GM13976 (cell line): ENCODE measurements at places on chromosomes 6 and 20.
A peak's percentile ranks its signal among the peaks of the same experiment; 100 is the strongest.

DNA sequence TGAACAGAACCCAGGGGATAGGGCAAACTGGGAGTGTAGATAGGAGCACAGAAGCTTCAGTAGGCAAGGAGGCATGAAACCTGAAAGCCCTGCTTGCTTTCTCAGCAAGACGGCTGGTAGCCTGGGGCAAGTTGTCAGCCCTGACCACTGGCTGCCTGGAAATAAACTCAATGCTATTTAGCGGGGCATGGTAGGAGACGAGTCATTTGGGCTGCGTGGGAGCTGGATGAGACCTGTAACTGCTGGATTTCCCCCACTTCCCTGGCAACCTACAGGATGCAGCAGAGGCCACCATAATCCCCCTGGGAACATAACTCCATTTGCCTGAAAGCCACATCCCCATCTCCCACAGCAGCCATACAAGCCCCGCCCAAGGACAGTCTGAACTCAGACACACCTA is 332.6 kb upstream of the TBX18 start:
- DNase-seq = no peak

DNA sequence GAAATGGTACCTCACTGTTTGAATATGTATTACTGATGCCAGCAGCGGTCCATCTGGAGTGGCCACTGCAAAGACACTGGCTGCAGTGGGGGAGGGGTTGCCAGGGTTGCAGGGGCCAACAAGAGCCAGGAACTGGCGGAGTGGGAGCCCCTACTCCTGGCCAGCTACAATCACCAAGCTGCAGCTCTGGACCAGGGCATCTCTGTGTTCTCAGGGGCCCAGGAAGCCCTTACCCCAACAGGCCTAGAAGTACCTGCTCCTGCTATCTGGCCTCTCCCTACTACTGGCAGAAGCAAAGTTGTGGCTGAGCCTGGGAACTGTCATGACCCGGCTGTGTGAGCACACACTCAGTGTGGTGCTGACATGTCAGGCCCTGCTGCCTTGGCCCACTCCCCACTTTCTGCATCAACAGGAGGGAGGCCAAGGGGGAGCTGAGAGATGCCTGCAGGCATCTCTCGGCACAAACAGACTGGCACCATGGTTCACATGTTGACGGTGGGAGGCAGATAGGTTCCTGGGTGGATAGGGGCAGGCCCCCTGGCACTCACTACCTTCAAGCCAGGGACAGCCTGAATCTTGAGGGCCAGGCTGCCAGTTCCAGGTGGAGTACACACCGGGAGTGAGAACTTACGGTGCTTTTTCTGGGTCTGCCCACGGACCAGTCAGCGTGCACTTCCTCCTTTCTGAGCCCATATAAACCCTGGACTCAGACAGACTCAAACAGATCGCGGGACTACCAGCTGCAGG is 1188.0 kb downstream of the GRIK2 start:
- DNase-seq = no peak

DNA sequence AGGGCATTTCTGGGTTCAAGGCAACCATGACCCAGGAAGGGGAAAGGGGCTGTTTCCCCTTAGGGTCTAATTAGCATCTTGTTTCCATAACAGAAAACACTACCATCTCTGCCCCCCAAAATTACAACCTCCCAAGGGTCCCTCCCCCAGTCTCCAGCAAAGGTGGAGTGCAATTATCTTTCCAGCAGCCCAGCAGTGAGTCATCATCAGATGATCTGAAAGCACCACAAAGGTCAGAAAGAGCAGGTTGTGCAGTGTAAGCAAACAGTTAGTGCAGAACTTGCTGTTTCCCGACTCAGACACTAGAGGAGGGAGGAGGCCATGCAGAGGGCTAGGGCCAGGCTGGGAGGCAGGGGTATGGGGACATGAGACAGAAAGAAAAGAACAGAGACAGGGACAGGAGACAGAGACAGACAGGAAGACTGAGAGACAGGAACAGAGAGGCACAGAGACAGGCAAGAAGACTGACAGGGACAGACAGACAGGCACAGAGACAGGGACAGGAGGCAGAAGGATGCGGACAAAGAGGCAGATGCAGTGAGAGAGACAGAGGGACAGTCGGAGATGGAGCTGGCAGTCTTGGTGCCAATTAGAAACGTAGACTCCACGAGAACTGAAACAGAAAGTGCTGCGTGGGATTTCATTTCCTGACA is 62.5 kb downstream of the PYGB start:
- peak; percentile 83 for DNase-seq

GRCh38 chr6:52012582-52012981 is 74.8 kb downstream of the PKHD1 start:
- no peak for DNase-seq

- DNase-seq = no peak
Measured at GRCh38 chr20:57329608-57330221, at the start of gene SPO11. Gene SPO11 (plus strand): TSS chr20:57329803. CDS start chr20:57329868, 65 bp downstream.

DNA sequence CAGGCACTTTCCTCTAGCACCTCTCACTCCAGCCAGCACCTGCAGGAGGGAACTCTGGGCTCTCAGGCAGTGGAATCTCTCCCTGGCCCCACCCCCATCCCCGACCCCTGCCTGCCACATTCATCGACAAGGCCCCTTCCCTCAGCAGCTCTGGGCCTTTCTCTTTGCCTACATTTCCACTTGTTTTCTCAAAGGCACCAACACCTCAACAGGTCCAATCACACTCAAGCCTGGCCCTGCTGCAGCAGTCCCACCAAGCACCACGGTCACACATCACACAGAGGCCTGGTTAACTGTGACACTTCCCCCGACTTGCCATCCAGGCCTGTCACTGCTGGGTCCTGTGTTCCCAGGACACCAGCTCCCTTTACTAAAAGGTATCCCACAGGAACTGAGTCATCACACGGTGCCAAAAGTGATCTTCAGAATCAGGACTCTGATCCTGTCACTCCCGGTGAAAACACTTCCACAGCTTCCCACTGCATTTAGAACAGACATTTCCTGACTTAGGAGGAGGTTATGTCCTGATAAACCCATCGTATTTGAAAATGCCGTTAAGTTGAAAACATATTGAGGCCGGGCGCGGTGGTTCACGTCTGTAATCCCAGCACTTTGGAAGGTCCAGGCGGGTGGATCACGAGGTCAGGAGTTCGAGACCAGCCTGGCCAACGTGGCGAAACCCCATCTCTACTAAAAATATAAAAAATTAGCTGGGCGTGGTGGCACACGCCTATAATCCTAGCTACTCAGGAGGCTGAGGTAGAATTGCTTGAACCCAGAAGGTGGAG is 54.9 kb downstream of the MYH7B start:
- no peak for DNase-seq

DNA sequence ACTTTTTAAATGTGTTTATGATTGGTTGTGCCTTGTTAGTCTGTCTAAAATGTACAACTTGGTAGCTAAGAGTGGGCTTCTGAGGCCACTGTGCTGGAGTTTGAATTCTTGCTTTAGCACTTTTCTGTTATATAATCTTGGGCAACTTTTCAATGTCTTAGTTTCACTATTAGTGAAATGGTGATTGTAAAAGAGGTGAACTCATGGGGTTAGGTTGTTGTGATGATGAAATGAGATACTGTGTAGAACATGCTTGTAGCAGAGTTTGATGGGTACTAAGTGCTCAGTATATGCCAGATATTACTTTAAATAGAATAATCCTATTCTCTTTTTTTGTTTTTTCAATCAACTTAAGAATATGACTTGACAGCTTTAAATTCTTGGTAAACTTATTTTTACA is 624.7 kb downstream of the CD109 start:
- no peak for DNase-seq

GRCh38 chr6:34272013-34272926 is 23.5 kb upstream of the SMIM29 start:
- DNase-seq = peak; percentile 30

DNA sequence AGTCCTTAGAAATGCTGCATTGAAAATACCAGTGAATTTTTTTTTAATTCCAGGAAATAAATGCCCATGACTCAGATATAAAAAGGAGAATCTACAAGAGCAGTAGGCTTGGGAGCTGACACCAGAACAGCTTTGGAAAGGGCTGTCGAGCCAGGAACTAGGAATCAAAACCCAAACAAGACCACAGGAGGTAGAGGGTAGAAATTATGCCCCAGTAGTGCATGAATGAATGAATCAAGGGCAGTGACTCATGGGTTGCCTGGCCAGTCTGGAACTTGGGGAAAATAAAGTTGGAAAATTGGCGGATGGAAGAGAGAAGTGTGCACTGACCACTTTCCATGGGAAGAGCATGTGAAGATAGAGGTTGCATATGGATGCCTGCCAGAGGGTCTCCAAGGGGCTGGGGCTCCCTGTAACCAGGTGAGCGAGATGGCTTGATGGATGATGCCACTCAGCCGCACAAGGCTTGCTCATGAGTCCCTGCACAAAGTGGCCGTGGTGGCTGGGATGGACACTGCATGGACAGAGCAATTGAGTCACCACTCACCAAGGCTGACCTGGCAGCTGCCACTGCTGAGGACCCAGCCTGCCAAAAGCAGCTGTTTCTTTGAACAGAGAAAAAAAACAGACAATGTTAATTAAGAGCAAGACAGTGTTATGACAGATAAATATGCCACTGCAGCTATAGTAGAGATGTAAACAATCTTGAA is 15.2 kb upstream of the MCCD1 start:
- no peak for DNase-seq

GRCh38 chr6:16316741-16317251 is 78.4 kb downstream of the GMPR start:
- peak; percentile 63 for DNase-seq

DNA sequence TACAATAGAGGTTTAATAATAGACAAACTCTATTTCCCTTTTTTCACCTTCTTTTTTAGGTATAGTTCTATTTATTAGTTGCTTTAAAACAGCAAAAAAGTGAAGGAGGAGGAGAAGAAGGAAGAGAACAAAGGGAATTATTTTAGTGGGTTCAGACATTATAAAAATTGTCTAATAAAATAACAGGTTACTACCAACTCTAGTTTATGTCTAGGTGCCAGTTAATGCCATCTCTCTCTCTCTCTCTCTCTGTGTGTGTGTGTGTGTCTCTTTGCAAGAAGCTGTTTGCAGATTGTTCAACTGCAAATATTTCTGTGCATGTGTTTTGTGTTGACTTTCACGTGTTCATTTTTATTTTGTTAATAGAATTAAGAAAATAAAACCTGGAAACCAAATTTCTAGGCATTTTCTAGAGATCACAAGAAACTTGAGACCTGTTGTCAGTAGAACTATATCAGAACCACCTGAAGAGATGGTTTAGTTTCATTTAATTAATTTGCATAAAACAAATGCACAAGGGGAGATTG is 313.5 kb upstream of the SGK1 start:
- DNase-seq = no peak

- DNase-seq = no peak
Measured at GRCh38 chr20:62736407-62737071, 27.9 kb downstream of the NTSR1 start.

- DNase-seq = no peak
Measured at GRCh38 chr20:7967199-7967844, 27.1 kb upstream of the HAO1 start.

DNA sequence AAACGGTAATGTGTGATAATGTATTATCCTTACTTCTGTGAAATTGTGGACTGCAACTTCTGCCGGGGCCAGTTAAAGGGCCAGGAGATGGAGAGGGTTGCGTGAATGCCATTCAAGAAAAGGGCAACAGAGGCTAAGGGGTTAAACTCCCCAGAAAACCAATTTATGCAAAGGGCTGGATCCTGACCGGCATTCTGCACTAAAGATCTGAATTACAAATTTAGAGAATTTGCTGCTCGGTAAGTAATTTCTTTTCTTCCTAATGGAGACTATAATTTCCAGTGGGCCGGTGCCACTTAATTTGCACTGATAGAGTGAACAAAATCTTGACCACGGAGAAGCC is 130.1 kb downstream of the BCAS1 start:
- no peak for DNase-seq

DNA sequence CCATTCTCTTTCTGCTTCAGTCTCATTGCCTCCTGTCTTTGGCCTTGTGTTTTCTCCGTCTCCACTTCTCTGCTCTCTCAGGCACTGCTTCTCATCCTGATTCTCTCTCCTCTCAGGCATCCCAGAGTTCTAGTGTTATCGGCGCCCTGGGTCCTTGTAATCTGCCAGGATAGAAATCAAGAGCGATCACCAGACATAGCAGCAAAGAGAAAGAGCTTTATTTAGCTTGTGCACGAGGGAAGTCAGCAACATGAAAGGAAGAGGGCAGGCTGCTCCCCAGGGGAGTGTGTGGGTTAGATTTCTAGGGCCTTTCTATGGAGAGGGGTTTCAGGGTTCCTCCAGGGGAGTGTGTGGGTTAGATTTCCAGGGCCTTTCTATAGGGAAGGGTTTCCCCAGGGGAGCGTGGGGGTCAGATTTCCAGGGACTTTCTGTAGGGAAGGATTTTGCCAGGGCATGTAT is 32.5 kb downstream of the SUN5 start:
- DNase-seq = peak; percentile 46

DNA sequence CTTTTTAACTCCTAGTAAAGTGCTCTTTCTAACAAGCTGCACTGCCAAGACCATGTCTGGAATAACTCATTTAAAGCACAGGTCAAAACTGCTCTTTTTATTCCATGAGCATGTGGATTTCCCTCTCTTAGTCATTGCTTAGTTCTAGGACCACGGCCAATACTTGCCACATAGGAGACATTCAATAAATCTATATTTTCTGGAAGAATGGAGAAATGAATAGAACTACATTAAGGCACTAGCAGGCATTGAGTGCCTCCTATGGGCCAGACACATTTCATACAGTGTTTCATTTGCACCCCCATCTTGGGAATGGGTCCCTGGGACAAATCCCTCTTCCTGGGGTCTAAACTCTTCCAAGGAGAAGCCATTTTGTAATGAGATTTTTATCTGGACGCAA is 552.8 kb upstream of the CITED2 start:
- peak; percentile 31 for DNase-seq

DNA sequence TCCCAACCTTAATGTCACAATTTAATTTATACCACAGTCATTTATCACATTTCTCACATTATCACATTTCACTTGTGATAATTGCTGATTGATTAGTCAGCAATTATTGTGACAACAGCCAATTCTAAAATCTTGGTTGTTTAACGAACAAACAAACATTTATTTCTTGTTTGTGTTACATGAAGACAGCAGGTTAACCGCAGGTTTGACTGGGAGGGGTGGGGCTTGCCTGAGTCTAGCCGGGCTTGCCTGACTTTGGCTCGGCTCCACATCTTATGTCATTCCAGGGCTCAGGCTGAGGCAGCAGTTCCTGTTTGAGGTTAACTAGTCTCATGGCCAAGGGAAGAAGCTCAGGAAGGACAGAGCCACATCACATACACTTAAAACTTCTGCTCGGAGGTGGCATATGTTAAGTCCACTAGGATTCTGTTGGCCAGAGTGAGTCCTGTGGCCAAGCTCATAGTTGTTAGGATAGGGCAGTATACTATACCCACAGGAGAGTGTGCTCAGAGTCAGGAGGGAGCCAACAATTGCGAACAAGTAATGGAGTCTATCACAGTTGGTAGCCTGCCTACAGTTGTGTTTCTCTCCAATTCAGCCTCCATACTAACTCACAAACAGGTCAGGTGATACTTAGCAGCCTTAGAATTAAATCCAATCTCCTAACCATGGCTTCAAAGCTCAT is 90.0 kb upstream of the IFNGR1 start:
- DNase-seq = no peak

GRCh38 chr20:38893056-38893564 is 33.1 kb upstream of the FAM83D start:
- peak; percentile 54 for DNase-seq

- no peak for DNase-seq
Measured at GRCh38 chr20:38844963-38845362, 39.5 kb downstream of the PPP1R16B start.
